A549 treated with dexamethasone at 1 μM for 4 hours (cell line): ENCODE measurements at places on chromosomes 11 and 22. TPM values are rescaled to one million over a fixed set of nuclear protein-coding genes. Genes with fewer than 3 reads are reported as not detected.

MRPL17 gene
- total RNA-seq, result 79.3 to 116 TPM (median 95.2 TPM) in 5 replicates

NELL1 gene
- not detected in 5 replicates for total RNA-seq

P2RX3 gene
- total RNA-seq, result 0.05 to 0.23 TPM (median 0.15 TPM) in 5 replicates

MYEOV gene
- 104 to 129 TPM (median 116 TPM) in 5 replicates for total RNA-seq

MIOX gene
- 0.07 TPM in 1 of 5 replicates, not detected in the others for total RNA-seq

F2 gene
- total RNA-seq, result 2.0 to 2.9 TPM (median 2.1 TPM) in 5 replicates

ARHGAP32 gene
- total RNA-seq, result 3.4 to 5.9 TPM (median 5.5 TPM) in 5 replicates

HIKESHI gene
- 34.1 to 37.0 TPM (median 35.3 TPM) in 5 replicates for total RNA-seq

OR10D3 gene
- total RNA-seq, result not detected in 5 replicates

PTPN5 gene
- 0.03 to 0.05 TPM in 2 of 5 replicates, not detected in the others for total RNA-seq

TBX10 gene
- total RNA-seq, result not detected in 5 replicates
